Aorta (tissue), 5 donors: ENCODE measurements at places on chromosomes 3 and 15. TPM values are rescaled to one million over a fixed set of nuclear protein-coding genes. Genes with fewer than 3 reads are reported as not detected.

Gene SEMA3G
- polyA plus RNA-seq = 0.26 TPM

Gene COL6A5
- not detected for polyA plus RNA-seq

Gene PRR23E
- not detected for polyA plus RNA-seq

Gene BNC1
- not detected for polyA plus RNA-seq

Gene GP9
- not detected for polyA plus RNA-seq

DNA sequence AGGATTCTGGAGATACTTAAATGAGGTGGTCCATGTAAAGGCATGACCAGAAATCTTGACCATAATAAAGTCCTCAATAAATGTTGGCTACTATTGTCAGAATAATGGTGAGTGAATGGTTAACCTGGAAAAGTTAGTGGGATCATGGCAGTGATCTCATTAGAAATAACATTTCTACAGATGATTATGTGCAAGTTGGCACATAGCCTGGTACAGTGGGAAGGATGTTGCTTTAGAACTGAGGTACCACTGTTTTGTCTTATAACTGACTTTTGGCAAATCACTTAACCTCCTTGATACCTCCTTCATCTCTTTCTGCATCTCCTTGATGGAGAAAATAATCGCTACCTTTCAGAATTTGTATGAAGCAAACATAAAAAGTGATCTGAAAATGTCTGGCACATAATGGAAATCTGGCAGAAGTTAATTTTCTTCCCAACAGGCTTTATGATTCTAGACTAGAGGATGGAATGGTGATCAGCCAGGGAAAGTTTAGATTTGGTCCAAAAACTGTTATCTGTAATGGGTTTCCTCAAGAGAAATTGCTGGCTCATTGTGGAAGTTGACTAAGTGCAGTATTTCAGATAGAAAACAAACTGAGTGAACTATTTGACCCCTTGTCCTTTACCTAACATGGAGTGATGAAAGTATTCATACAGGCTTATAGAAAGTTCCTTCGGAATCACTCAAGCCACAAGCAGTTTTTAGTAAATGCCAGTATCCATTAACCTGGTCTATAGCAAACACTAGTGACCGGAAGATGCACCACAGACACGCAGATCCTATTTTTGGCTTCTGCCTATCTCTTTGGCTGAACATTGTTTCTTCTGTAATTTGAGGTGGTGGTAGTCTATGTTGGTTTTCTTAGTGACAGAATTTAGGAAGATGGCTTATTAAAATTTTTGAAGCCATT lies 449.6 kb upstream of the TGFBR2 start:
- H3K4me1 ChIP-seq = no peaks in the 10 kb centered on the region
- DNase-seq = no peak
- no peak overlapping the region for H3K4me3 ChIP-seq
- no peaks in the 10 kb centered on the region for H3K27me3 ChIP-seq
- H3K27ac ChIP-seq = no peak overlapping the region

- DNase-seq = no peak
- no peaks in the 10 kb centered on the region for H3K4me1 ChIP-seq
- no peaks in the 10 kb centered on the region for H3K27me3 ChIP-seq
- H3K4me3 ChIP-seq = no peak overlapping the region
- no peaks in the 10 kb centered on the region for H3K36me3 ChIP-seq
Measured at GRCh38 chr3:111033470-111034050, 38.1 kb upstream of the NECTIN3 start.

- no peaks in the 10 kb centered on the region for H3K27me3 ChIP-seq
- H3K27ac ChIP-seq = no peak overlapping the region
- H3K36me3 ChIP-seq = no peaks in the 10 kb centered on the region
Measured at GRCh38 chr3:179933080-179933479, 103.7 kb downstream of the PEX5L start.

DNA sequence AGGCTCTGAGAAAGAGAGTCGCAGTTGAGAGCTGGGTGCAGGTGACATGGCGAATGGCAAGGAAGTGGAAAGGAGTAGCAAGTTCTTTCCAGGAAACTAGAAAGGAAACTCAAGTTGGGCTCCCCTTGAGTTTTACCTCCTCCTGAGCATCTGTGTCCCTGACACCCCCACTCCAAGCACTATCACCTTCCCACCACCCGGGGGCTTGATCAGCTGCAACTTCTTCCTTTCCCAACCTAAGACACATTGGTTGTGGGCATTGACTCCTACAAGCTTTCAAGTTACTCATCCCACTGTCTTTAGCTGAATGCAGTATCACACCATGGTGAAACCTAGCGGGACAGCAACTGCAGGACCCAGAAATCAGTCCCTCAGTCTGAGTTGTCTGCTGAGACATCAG lies 256.6 kb upstream of the NR2F2 start:
- no peaks in the 10 kb centered on the region for H3K4me1 ChIP-seq
- no peak overlapping the region for H3K27ac ChIP-seq
- DNase-seq = no peak
- H3K27me3 ChIP-seq = no peaks in the 10 kb centered on the region

- H3K36me3 ChIP-seq = no peaks in the 10 kb centered on the region
- peaks cover 5% of the 10 kb centered on the region for H3K4me1 ChIP-seq
- no peaks in the 10 kb centered on the region for H3K27me3 ChIP-seq
- no peak overlapping the region for H3K4me3 ChIP-seq
- DNase-seq = no peak
Measured at GRCh38 chr15:49901996-49902684, 216.9 kb downstream of the ATP8B4 start.

GRCh38 chr3:166879661-166880060 lies 500.4 kb downstream of the ZBBX start:
- H3K27me3 ChIP-seq = no peaks in the 10 kb centered on the region
- no peak overlapping the region for H3K4me3 ChIP-seq
- H3K36me3 ChIP-seq = no peaks in the 10 kb centered on the region
- DNase-seq = no peak
- H3K27ac ChIP-seq = no peak overlapping the region

DNA sequence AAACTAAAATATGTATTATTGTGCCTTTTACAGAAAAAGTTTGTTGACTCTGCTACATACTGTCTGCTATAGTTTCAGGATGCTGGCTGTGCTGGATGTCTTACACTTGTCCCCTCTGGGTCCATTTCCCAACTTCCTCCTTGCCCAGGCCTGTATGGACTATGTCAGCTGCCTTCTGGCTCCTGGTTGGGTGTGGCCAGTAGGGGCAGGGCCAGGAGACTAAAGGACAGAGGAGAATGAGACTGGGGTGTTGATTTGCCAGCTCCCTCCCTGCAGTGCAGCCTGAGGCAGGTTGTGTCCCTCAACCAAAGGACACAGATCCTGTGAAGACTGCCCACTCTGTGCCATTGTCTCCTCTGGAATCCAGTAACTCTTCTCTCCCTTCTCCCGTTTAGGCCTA lies 90.6 kb upstream of the UBE2E2 start:
- no peaks in the 10 kb centered on the region for H3K36me3 ChIP-seq
- peaks cover 3% of the 10 kb centered on the region for H3K4me1 ChIP-seq
- no peak for DNase-seq
- H3K4me3 ChIP-seq = no peak overlapping the region
- H3K27ac ChIP-seq = no peak overlapping the region

DNA sequence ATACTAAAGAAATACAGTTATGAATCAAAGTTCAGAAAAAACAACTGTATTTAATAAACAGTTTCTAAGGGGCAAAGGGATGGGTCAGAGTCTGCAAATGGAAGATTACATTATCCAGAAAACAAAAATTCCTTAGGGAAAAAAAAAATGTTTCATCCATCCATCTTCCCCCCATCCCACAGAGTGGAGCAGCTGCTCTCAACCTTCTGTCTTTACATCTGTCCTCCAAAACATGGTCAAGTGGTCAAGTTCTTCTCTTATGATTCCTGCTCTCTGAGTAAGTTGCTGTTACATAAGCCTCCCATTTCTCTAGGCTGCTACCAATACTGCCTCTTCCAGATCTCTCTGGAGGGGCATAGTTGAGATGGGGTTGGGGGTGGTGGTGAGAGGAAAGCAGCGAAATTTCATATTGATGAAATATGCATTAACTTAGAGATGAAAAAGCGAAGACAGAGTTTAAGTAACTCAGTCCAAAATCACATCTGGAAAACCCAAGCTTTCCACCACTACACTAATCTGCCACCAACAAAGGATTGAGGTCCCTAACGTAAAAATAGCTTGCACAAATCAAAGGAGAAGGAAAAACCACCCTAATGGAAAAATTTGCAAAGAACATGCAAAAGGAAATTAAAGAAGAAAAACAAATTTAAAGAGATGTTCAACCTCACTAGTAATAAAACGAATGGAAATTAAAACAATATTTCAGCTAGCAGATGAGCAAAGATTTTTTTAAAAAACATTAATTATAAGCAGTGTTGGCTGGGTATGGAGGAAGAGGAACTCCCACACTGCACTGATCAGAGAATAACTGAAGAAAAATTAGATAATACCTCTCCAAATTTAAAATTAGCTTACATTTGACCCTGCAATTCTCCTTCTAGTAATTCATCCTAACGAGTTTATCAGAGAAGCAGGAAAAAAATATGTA lies 109.5 kb downstream of the ST8SIA2 start:
- DNase-seq = no peak
- no peak overlapping the region for H3K4me3 ChIP-seq
- H3K27me3 ChIP-seq = no peaks in the 10 kb centered on the region

- H3K36me3 ChIP-seq = no peaks in the 10 kb centered on the region
- DNase-seq = peak; percentile 71
- H3K4me1 ChIP-seq = no peaks in the 10 kb centered on the region
- no peak overlapping the region for H3K27ac ChIP-seq
- H3K4me3 ChIP-seq = no peak overlapping the region
Measured at GRCh38 chr15:60745469-60746061, 266.6 kb upstream of the ICE2 start.
